Common myeloid progenitor, CD34-positive (primary cell): ENCODE measurements at places on chromosomes 2 and 18.

GRCh38 chr2:162103443-162104009 lies 29.5 kb upstream of the DPP4 start:
- H3K4me1 ChIP-seq: no peaks in the 10 kb centered on the region
- no peak overlapping the region for H3K27ac ChIP-seq
- no peaks in the 10 kb centered on the region for H3K27me3 ChIP-seq
- H3K36me3 ChIP-seq: no peaks in the 10 kb centered on the region
- H3K4me3 ChIP-seq: no peak overlapping the region

DNA sequence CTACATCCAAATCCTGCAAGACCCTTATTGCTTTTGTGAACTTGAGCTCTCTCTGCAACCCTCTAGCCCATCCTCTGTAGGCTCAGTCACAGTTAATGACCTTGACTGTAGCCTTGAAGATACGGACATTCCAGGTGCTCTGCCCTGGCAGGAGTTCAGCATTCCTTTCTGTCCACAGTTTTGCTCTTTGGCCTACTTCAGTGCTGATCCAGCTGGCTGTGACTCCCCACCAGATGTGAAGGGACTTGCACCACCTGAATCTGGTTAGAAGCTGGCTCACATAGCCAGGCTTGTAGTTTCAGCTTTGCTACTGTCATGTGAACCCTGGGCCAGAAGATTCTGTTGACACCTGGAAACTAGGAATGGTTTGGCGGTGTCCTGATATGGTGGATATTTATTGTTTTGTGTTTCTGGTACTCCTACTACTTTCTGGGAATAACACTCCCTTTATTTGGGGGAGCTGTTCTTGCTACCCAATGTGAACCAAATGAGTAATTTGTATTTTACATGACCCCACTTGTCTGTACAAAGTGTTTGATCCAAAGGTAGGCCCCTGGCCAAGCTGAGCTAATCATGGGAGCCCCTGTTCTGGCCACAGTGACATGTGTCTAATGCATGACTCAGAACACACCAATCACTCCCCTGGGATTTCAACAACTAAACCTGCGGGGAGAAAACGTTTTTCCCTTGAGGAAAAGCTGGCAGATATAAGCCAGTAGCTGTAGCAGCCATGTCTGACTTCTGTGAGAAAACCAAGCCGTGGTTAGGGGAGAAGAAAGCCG lies 73.4 kb downstream of the CDCA7 start:
- no peaks in the 10 kb centered on the region for H3K27me3 ChIP-seq
- H3K27ac ChIP-seq: no peak overlapping the region
- DNase-seq: no peak
- H3K4me3 ChIP-seq: no peak overlapping the region

DNA sequence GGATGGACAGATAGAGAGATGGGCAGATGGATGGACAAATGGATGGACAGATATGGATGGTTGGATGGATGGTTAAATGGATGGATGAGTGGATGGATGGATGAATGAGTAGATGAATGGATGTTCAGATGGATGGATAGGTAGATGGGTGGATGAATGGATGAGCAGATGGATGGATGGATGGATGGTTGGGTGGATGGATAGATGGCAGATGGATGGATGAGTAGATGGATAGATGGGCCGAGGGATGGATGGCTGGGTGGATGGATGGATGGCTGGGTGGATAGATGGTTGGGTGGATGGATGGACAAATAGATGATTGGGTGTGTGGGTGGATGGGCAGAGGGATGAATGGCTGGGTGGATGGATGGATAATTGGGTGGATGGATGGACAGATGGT lies 98.9 kb upstream of the OTOS start:
- no peaks in the 10 kb centered on the region for H3K27me3 ChIP-seq
- no peak overlapping the region for H3K4me3 ChIP-seq
- no peaks in the 10 kb centered on the region for H3K4me1 ChIP-seq
- H3K27ac ChIP-seq: no peak overlapping the region

- H3K27ac ChIP-seq: no peak overlapping the region
- no peak overlapping the region for H3K4me3 ChIP-seq
- peak; percentile 27 for DNase-seq
- H3K36me3 ChIP-seq: no peaks in the 10 kb centered on the region
- H3K4me1 ChIP-seq: no peaks in the 10 kb centered on the region
- no peaks in the 10 kb centered on the region for H3K27me3 ChIP-seq
Observed at GRCh38 chr2:59449274-59449673, 1104.2 kb downstream of the BCL11A start.

DNA sequence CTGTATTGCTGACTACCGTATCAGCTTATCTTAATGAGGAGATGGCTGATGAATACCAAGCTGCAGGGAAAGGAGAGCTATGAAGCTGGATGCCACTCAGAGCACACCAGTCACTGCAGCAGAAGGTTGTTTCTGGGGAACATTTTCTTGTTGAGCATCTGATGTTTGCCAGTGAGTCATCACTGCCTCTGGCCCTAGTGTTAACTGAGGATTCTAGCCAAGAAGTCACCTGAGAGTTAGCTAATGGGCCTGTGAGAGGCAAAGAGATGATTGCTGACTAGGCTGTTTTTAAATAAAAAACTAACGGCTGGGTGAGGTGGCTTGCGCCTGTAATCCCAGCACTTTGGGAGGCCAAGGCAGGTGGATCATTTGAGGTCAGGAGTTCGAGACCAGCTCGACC lies 37.9 kb downstream of the CCDC150 start:
- no peak for DNase-seq
- H3K4me1 ChIP-seq: no peaks in the 10 kb centered on the region
- H3K4me3 ChIP-seq: no peak overlapping the region
- H3K27me3 ChIP-seq: no peaks in the 10 kb centered on the region
- H3K27ac ChIP-seq: no peak overlapping the region

DNA sequence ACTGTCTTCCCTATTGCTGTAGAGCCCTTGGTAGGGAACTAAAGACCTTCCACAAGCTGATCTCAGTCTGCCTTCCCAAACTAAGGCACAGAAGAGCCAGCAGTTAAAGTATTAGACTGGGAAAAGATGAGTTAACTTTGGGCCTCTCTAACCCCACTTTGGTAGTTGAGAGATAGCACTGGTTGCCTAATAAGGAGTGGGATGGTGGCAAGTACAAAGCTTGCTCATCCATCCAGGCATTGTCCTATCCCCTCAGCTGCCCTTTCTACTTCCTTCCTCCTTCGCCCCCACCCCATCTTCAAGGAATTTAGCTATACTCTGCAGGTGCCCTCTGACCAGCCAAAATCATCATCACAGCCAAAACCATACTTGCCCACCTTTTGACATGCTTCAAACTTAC lies 22.2 kb upstream of the AFTPH start:
- H3K27ac ChIP-seq: no peak overlapping the region
- no peaks in the 10 kb centered on the region for H3K36me3 ChIP-seq
- no peak for DNase-seq
- no peaks in the 10 kb centered on the region for H3K4me1 ChIP-seq

GRCh38 chr2:85327160-85327821 lies 498 bp downstream of the TGOLN2 start:
- no peaks in the 10 kb centered on the region for H3K27me3 ChIP-seq
- peaks cover 34% of the 10 kb centered on the region for H3K4me1 ChIP-seq
- peak overlapping the region; percentile 84 for H3K4me3 ChIP-seq
- H3K27ac ChIP-seq: peak overlapping the region; percentile 97
- peak; percentile 74 for DNase-seq

- H3K27me3 ChIP-seq: no peaks in the 10 kb centered on the region
- H3K4me3 ChIP-seq: no peak overlapping the region
- no peaks in the 10 kb centered on the region for H3K4me1 ChIP-seq
- no peak overlapping the region for H3K27ac ChIP-seq
- H3K36me3 ChIP-seq: no peaks in the 10 kb centered on the region
Observed at GRCh38 chr18:69718912-69719547, 228.6 kb downstream of the CD226 start.

DNA sequence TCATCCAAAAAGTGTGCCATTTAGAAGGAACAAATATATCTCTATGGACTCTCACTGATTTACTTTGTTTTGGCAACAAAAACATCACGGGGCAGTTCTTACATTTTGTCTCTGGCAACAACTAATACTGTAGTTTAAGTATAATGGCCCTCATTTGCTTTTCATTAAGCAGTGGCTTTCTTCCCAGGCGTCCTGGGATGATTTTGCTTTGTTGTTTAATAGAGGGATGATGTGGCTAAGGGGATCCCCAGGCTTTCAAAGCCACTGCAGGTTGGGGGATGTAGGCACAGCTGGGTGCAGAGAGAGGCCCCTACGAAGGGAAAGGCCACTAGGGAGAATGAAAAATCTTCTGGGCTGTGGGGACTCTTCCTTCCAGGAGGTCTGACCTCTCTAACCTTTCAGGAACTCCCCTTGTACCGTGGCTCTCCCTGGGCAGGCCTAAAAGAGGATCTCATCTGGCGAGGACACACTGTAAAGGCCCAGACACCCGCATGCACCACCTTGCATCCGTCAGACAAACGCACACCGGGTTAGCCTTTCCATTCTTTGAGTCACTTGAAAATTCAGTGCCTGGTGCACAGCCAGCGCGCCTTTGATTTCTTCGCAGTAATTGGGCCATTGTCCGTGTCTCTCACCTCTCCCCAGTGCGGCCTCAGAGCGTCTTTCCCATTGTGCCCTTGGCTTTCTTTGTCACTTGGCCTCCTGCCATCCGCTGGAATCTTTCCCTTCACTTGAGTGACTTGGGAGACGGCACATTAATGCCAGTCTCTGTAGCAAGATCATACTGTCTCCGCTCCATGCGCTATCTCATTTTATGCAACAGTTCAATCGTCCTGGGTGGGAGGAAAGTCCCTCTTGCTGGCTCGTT lies 40.3 kb upstream of the AFF3 start:
- H3K4me3 ChIP-seq: no peak overlapping the region
- H3K36me3 ChIP-seq: no peaks in the 10 kb centered on the region
- DNase-seq: no peak
- no peaks in the 10 kb centered on the region for H3K4me1 ChIP-seq
- H3K27me3 ChIP-seq: no peaks in the 10 kb centered on the region

- no peak overlapping the region for H3K27ac ChIP-seq
- H3K4me1 ChIP-seq: no peaks in the 10 kb centered on the region
- no peak for DNase-seq
Observed at GRCh38 chr2:180698668-180699067, 281.7 kb upstream of the UBE2E3 start.

DNA sequence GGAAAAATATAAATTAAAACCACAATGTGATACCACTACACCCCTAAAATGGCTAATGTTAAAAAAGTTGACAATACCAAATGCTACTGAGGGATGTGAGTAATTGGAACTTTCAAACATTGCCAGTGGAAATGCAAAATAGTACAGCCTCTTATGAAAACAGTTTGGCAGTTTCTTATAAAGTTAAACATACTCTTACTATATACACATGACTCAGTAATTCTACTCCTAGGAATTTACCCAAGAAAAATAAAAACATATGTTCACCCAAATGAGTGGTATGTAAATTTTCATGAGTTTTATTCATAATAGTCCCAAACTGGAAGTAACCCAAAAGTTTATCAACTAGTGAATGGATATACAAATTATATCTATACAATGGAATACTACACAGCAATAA lies 228.0 kb downstream of the CYP26B1 start:
- H3K27me3 ChIP-seq: no peaks in the 10 kb centered on the region
- H3K27ac ChIP-seq: no peak overlapping the region
- no peak for DNase-seq

- no peaks in the 10 kb centered on the region for H3K27me3 ChIP-seq
- H3K36me3 ChIP-seq: no peaks in the 10 kb centered on the region
- no peak for DNase-seq
- no peak overlapping the region for H3K4me3 ChIP-seq
- H3K27ac ChIP-seq: no peak overlapping the region
- no peaks in the 10 kb centered on the region for H3K4me1 ChIP-seq
Observed at GRCh38 chr2:177597759-177598158, 205.2 kb downstream of the AGPS start.

DNA sequence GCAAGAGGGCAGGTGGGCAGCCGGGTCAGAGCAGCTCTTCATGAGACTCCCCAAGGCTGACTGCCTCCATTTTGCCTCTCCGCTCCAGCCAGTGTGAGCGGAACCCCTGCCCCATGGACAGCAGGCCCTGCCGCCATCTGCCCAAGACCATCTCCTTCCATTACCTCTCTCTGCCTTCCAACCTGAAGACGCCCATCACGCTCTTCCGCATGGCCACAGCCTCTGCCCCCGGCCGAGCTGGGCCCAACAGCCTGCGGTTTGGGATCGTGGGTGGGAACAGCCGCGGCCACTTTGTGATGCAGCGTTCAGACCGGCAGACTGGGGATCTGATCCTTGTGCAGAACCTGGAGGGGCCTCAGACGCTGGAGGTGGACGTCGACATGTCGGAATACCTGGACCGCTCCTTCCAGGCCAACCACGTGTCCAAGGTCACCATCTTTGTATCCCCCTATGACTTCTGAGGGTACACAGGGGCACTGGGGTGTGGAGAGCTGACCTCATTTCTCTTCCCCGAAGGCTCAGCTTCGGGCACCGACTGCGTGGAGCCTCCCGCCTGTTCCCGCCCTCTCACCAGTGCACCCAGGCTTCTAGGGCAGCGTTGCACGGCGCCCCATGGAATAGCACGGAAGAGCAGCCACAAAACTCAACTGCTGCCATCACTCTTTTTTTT lies 49.0 kb downstream of the FBLN7 start:
- no peak for DNase-seq
- no peak overlapping the region for H3K4me3 ChIP-seq
- no peak overlapping the region for H3K27ac ChIP-seq
- peaks cover 16% of the 10 kb centered on the region for H3K4me1 ChIP-seq
- peaks cover 6% of the 10 kb centered on the region for H3K27me3 ChIP-seq
- no peaks in the 10 kb centered on the region for H3K36me3 ChIP-seq

- H3K27me3 ChIP-seq: no peaks in the 10 kb centered on the region
- H3K27ac ChIP-seq: peak overlapping the region; percentile 99
- H3K36me3 ChIP-seq: no peaks in the 10 kb centered on the region
- peak; percentile 42 for DNase-seq
Observed at GRCh38 chr2:60882971-60883753, 1.8 kb downstream of the REL start.

GRCh38 chr2:16767789-16768476 lies 102.3 kb upstream of the CYRIA start:
- no peak overlapping the region for H3K27ac ChIP-seq
- H3K4me3 ChIP-seq: no peak overlapping the region
- H3K27me3 ChIP-seq: no peaks in the 10 kb centered on the region

GRCh38 chr18:22109535-22109934 lies 59.9 kb upstream of the GATA6 start:
- no peak for DNase-seq
- no peaks in the 10 kb centered on the region for H3K36me3 ChIP-seq
- no peaks in the 10 kb centered on the region for H3K27me3 ChIP-seq
- H3K4me3 ChIP-seq: no peak overlapping the region

GRCh38 chr2:44928483-44929158 lies 12.9 kb upstream of the SIX3 start:
- H3K4me1 ChIP-seq: no peaks in the 10 kb centered on the region
- peaks cover 99% of the 10 kb centered on the region for H3K27me3 ChIP-seq
- no peak overlapping the region for H3K27ac ChIP-seq
- no peaks in the 10 kb centered on the region for H3K36me3 ChIP-seq
